ENCODE measurements at places on chromosomes 13 and 19.

DNA sequence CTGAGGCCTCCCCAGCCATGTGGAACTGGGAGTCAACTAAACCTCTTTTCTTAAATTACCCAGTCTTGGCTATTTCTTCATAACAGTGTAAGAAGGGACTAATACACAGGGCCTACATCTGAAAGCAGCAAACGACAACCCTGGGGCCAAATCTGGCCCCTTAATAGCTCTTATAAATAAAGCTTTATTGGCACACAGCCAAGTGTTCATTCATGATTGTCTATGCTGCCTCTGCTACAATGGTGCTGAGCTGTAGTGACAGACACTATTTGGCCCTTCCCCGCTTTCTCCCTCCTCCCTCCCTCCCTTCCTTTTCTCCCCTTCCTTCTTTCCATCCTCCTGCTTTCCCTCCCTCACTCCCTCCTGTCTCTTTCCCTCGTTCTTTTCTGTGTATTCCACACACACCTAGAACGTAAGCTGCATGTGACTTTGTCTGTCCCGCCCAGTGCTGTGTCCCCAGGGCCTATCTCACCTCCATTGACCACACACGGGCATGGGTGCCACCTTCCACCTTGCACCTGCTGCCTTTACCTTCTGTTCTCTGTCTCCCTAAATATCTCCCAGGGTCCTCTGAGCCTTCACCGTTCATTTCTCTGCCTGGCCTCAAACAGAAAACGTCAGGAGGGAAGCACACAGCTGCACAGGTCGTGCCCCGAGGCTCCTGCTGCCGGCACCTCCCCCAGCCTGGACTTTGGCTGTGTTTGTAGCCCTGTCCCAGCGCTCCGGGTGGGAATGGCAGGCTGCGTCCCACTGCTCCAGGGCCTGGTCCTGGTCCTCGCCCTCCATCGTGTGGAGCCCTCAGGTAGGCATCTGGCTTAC lies at the start of gene PROZ:
Gene PROZ, plus strand, starts transcription at position 720 of the 819 bp plus-strand sequence. Its CDS starts 13 bp downstream, at position 733.
- DNase-seq: no peak

- no peak for DNase-seq
Measured at GRCh38 chr13:33092073-33092987, 76.1 kb downstream of the KL start.

- DNase-seq: no peak
Measured at GRCh38 chr13:91879360-91879759, 480.9 kb downstream of the GPC5 start.

DNA sequence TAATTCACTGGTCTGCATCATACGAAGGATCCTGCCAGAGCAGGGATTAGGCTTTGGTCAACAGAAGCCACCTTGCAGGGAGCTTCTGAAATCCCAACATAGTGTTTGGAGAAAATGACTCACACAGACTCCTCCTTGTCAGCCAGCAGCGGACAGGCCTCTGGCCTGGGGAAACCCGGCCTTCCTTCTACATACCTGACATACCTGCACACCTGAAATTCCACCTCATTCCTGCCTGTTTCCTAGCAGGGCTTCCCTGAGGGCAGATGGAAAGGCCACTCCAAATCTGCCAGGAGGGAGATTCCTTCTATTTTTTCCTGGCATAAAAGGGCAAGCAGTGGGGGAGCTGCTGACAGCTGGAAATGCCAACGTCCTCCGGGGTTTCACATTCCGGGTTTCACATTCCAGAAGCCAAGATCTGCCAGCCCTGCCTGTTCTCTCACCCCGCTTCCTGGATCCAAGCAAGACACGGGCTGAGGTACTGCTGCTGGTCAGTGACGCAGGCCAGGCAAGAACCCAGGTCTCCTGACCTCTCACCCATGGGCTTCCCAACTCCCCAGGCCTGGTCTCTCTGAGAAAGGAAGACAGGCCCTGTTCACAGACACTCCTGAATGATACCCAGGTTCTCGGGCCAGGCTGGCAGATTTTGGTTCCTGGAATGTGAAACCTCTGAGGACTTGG lies 18.2 kb upstream of the IGFL1 start:
- no peak for DNase-seq

DNA sequence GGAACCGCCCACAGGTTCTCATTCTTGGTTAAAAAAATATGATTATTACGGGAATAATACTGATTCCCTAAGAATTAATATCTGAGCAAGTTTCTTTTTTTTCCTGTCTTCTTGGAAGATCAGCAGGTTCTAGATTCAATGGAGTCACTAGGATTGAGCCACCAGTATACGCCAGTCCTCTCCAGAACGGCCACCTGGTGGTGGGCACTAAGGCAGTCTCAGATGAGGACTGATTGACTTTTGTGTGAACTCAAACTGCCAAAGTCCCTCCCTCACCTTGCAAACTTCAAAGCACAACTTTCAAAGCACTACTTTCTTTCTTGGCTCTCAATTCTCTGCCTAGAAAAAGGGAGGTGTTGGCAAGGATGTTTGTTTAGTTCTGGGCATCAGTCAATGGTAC lies 33.3 kb upstream of the ALOX5AP start:
- no peak for DNase-seq

DNA sequence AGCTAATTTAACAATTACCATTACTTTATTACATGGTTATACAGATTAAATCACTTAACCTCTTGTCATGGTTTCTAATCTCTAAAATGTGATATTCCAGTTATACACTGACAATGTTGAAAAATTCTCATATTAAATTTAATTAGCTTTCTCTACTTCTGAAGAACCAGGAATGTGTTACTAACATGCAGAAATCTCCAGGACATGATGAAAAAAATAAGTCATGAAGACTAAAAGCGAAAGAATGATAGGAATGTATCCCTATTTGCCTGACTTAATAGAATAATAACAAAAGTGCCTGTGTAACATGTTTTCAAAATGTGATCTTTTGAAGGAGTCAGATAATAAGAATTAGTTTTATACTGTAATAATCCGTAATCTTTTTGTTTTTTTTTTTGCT lies 2823.7 kb upstream of the PCDH20 start:
- no peak for DNase-seq

- no peak for DNase-seq
Measured at GRCh38 chr13:23817136-23817535, 72.1 kb downstream of the MIPEP start.

- no peak for DNase-seq
Measured at GRCh38 chr13:20840568-20840967, 62.0 kb downstream of the XPO4 start.

DNA sequence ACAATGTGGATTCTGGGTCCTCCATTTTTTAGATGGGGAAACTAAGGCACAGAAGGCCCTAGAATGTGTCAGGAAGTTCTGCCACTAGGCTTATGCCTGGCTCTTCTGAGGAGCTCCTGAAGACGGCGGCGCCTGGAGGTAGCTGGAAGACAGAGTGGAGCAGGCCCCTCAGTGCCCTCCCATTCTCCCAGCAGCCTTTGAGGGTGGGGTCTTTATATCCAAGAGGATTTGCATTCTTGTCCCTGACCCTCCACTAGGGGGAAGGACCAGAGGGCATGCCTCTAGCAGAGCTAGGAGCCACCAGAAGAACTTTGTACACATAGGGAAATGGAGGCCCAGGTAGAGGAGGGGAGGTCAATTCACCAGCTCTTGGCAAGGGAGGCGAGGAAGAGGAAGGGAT lies 9.4 kb downstream of the CELF5 start:
- DNase-seq: no peak

DNA sequence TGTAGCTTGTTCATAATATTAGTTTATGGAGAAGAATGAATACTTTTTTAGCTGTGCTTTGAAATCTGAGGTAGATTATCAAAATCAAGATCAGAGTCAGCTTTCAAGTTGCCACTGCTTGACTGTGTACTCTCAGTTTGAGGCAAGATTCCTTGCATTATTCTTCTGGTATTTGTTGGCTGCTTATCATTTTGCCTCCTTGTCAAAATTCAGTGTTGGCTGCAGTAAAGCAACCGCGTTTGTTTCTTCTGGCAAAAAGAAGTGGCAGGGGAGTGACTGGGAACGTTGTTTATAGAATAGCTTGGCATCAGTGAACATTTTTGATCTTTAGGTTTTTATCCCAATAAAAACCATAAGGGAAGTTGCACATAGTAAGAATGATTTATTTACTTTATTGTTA lies 419.3 kb upstream of the GPC6 start:
- DNase-seq: no peak

DNA sequence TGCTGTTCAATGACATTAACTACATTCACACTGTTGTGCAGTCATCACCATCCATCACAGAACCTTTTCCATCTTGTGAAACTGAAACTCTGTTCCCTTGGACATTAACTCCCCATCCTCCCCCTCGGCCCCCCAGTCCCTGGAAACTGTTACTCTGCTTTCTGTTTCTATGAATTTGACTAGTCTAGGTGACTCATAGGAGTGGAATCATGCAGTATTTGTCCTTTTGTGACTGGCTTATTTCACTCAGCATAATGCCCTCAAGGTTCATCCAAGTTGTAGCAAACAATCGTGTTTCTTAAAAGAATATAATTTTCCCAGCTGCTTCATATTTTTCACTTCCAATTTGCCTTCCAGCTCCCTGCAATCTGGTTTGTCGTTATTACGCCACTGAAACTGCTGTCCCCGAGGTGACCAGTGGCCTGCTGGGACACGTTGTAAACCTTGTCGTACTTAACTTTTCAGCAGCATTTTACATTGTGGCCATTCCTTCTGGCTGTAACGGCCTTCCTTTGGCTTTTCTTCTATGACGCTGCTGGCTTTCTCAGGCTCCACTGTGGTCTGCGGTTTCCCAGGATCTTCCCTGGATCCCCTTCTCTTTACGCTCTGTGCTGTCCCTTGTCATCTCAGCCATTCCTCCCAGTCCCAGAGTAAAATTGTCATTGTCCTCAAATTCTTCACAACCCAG lies 74.0 kb downstream of the DHRS12 start:
- DNase-seq: no peak

- DNase-seq: no peak
Measured at GRCh38 chr19:32649751-32650150, 25.2 kb downstream of the ANKRD27 start.

DNA sequence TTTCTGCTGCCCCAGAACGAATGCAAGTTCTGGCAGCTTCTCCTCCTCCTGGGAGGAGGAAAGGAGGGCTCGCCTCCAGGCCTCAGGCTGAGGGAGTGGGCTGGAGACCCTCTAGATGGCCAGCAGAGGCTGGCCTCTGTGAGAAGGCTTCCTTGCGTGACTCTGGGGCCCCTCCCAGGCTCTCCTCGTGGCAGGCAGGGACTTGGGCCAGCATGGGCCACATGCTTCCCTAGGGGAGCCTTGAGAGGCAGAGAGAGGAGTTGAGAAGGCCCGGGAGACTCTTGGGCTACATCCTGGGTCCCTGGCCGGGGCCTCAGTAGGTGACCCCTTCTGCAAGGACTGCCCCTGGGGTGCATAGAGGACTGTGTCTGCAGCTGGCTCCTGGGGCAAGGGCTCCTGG lies 25.9 kb downstream of the LYL1 start:
- DNase-seq: no peak

- no peak for DNase-seq
Measured at GRCh38 chr13:99659226-99659625, 158.0 kb downstream of the TM9SF2 start.

DNA sequence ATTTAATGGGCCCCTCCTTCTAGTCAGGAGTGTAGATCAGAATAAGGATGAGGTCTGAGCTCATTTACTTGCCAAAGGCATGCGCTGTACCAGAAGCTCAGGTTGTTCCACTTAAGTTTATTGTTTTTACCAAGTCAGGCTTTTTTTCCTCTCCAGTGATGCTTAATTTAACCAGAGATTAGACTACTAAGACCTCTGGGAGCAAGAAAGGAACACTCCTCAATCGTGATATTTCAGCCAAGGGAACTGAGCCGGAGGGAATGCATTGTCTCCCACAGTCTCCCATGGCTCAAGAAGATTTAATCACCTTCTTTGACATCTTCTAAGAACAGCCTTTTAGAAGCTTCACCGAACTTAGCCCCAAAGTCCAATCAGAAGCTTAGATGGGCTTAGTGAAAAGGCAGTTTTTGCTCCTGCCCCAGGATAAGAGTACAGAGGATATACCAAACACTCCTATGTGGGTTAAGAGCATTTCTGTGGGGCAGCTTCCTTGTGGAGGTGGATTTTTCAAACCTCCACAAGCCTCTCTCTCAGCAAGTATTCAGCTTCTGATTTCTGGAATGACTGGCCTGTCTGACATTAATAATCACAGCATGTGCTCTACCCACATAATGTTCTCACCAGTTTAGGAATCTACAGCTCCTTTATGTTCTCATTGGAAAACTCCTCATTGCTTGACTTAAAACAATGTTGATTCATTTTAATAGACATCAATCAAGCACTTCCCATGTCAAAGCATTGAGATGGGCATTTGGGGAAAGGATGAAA lies 322.7 kb downstream of the SUCLA2 start:
- DNase-seq: no peak

GRCh38 chr19:20197747-20198146 lies 30.7 kb downstream of the ZNF486 start:
- DNase-seq: no peak

- no peak for DNase-seq
Measured at GRCh38 chr13:95833126-95833525, 156.2 kb downstream of the DNAJC3 start.

DNA sequence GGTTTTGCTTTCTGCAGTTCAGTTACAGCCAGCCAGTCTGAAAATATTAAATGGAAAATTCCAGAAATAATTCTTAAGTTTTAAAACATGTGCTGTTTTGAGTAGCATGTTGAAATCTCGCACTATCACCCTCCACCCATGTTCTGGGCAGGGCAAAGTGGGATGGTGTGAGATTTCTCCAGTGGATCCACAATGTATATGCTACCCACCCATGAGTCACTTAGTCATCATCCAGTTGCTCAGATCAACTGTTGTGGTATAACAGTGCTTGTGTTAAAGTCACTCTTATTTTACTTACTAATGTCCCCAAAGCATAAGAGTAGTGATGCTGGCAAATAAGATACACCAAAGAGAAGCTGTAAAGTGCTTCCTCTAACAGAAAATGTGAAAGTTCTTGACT lies 56.4 kb downstream of the CYSLTR2 start:
- no peak for DNase-seq

All from stimulated activated CD8-positive, alpha-beta memory T cell treated with anti-CD3 and anti-CD28 coated beads, Interleukin-15, amount 100 ng/mL, for 1 hour (primary cell).